Stimulated activated CD4-positive, alpha-beta T cell treated with anti-CD3 and anti-CD28 coated beads, Interleukin-15, amount 100 ng/mL, for 1 hour (primary cell): ENCODE measurements at places on chromosomes 1 and 21.

GRCh38 chr1:47751193-47751592 is 246.0 kb downstream of the TRABD2B start:
- no peak for DNase-seq

DNA sequence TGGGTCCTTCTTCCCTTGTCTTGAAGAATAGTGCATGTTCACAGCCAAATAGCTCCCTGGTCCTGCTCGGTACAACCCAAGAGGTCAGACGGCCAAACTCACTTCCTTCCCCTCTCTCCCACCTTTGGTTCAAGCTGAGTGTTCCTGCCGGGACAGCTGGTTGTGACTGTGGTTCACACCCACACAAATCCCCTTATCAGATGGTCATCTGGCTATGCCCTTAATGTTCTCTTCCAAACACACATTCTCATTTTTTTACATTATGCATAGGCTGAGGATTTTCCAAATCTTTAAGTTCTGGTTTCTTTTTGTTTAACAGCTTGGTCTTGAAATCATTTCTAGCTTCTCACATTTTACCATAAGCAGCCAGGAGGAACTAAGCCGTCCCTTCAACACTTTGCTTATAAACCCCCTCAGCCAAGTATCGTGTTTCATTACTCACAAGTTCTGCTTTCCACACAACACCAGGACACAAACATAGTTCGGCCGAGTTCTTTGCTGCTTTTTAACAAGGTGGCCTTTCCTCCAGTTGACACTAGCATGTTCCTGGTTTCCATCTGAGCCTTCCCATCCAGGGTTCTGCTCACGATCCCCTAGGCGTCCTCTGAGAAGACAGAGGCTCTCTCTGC is 19.7 kb upstream of the TSPEAR start:
- DNase-seq, result no peak

- DNase-seq, result no peak
Measured at GRCh38 chr1:11505591-11506538, 26.9 kb downstream of the DISP3 start.

- DNase-seq, result no peak
Measured at GRCh38 chr1:234322979-234323378, 50.3 kb upstream of the COA6 start.

GRCh38 chr1:54345116-54345515 is 61.1 kb downstream of the SSBP3 start:
- DNase-seq, result no peak

- DNase-seq, result no peak
Measured at GRCh38 chr1:245365095-245366020, 210.6 kb downstream of the KIF26B start.

GRCh38 chr1:46400421-46400820 is 6.3 kb downstream of the FAAH start:
- DNase-seq, result no peak

DNA sequence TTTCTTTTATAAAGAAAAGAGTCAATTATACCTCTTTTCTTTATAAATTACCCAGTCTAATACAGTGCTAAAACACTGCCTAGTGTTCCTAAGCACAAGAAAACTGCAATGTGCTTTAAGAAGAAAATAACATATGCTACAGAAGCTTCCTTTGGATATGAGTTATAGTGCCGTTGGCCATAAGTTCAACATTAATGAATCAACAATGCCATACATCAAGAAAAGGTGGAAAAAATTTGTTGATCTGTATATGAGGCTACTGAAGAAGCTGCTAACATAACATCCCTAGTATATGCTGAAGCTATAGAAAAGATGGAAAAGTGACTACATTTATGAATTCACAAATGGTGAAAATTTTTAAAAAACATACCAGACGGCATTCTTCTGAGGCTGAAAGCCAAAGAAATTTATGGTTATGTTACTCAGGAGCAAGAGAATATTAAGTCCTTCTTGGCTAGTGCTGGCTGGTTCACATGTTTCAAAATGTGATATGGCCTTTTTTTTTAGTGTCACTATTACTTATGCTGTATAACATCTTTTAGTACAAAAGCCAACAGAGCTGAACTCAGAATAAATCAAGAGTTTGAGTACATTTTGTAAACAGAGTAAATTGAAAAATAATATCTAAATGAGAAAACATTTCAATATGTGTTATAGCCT is 743.2 kb upstream of the RGS18 start:
- no peak for DNase-seq
